ENCODE measurements at places on chromosomes 3 and 15. TPM values are rescaled to one million over a fixed set of nuclear protein-coding genes. Genes with fewer than 3 reads are reported as not detected.

DNA sequence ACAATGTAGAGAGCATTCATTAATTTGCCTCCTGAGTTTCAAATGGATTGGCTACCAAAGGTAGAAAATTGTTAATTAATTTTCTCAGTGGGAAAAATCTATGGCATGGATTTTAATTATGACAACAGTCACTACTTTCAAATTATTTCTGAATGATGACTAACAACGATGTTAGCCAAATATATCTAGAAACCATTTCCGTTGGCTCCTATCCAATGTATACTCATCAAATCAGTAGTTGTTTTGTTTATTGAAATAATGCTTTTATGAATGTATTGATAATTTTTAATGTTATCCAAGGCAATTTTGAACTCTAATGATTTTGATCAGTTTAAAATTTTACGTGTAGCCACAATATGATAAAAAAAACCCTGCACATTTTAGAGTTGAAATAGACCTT, 333.4 kb downstream of the NAALADL2 start:
- DNase-seq, result peak; percentile 83
- no peaks in the 10 kb centered on the region for H3K36me3 ChIP-seq
- H3K4me3 ChIP-seq, result no peak overlapping the region
- H3K27ac ChIP-seq, result peak overlapping the region; percentile 89

DNA sequence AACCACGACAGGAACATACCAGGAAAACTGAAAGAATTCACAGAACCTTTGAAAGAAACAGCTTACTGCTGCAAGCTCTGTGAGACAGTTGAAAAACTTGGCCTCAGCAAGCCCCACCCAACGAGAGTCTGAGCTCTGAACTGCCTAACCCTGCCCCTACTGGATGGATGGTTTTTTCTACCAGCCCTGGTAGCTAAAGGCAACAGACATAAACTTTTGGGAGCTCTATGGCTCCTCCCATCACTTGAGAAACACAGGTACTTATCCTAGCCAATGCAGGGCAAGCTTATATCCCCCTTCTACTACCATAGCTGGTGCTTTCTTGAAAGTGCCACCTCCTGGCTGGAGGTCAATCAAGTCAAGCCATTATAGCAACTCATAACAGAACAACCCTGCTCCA, 471.8 kb downstream of the GRM7 start:
- H3K4me3 ChIP-seq, result no peak overlapping the region
- no peak overlapping the region for H3K27ac ChIP-seq
- no peaks in the 10 kb centered on the region for H3K4me1 ChIP-seq
- H3K27me3 ChIP-seq, result no peaks in the 10 kb centered on the region
- no peaks in the 10 kb centered on the region for H3K36me3 ChIP-seq

DNA sequence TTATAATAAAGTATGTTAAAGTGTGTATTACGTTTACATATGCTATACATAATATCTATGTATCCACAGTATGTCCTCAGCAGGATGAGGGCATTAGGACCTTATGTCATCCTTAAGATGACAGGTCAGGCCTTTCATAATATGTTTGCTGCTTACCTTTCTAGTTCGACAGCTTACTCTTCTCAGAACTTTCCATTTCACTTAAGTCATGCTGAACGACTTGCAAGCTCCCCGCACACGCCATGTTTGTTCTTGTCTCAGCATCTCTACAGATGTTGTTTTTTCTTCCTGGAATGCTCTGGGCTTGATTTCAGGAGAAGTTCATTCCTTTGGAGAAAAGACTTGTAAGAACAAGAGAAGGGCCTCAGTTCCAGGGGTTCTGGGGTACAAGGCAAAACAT, 36.0 kb upstream of the PPARG start:
- H3K27me3 ChIP-seq, result no peaks in the 10 kb centered on the region
- H3K4me1 ChIP-seq, result no peaks in the 10 kb centered on the region
- no peak overlapping the region for H3K27ac ChIP-seq
- H3K36me3 ChIP-seq, result no peaks in the 10 kb centered on the region
- no peak overlapping the region for H3K4me3 ChIP-seq
- DNase-seq, result no peak

- peak; percentile 29 for DNase-seq
- no peaks in the 10 kb centered on the region for H3K27me3 ChIP-seq
- no peaks in the 10 kb centered on the region for H3K36me3 ChIP-seq
Observed at GRCh38 chr3:8848696-8849131, 79.3 kb upstream of the OXTR start.

DNA sequence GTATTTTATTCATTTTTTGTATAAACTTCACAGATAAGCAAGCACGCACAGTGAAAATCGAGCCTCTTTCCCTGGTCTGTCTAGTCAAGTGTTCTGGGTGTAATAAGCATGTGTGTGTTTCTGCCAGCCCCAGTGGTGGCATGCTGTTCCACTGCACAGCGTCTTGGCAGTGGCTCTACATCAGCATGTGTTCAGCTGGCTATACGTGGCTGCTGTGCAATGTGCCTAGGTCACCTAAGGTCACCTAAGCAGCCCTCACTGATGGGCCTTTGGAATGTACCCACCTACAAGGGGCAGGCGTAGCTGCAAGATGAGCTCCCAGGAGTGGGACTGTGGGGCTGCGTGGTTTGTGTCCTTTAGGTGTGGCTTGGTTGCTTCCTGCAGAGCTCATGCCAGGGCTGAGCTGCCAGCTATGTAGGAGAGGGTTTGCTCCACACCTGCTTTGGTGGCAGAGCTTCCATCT, 4.9 kb downstream of the LIMD1 start:
- DNase-seq, result no peak
- H3K27ac ChIP-seq, result no peak overlapping the region
- H3K36me3 ChIP-seq, result peaks cover 8% of the 10 kb centered on the region
- peaks cover 41% of the 10 kb centered on the region for H3K4me1 ChIP-seq
- H3K4me3 ChIP-seq, result no peak overlapping the region

- H3K4me1 ChIP-seq, result no peaks in the 10 kb centered on the region
- H3K4me3 ChIP-seq, result no peak overlapping the region
- peaks cover 95% of the 10 kb centered on the region for H3K27me3 ChIP-seq
- no peak overlapping the region for H3K27ac ChIP-seq
- H3K36me3 ChIP-seq, result no peaks in the 10 kb centered on the region
Observed at GRCh38 chr3:38614091-38614490, 35.4 kb downstream of the SCN5A start.

DNA sequence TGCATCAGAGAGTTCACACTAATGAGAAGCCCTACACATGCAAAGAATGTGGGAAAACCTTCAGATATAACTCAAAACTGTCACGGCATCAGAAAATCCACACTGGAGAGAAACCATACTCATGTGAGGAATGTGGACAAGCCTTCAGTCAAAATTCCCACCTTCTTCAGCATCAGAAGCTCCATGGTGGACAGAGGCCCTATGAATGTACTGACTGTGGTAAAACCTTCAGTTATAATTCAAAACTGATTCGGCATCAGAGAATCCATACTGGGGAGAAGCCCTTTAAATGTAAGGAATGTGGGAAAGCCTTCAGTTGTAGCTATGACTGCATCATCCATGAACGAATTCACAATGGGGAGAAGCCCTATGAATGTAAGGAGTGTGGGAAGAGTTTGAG, 10.2 kb downstream of the ZNF619 start:
- DNase-seq, result no peak
- no peak overlapping the region for H3K27ac ChIP-seq
- peaks cover 29% of the 10 kb centered on the region for H3K36me3 ChIP-seq
- no peaks in the 10 kb centered on the region for H3K27me3 ChIP-seq
- H3K4me3 ChIP-seq, result no peak overlapping the region

DNA sequence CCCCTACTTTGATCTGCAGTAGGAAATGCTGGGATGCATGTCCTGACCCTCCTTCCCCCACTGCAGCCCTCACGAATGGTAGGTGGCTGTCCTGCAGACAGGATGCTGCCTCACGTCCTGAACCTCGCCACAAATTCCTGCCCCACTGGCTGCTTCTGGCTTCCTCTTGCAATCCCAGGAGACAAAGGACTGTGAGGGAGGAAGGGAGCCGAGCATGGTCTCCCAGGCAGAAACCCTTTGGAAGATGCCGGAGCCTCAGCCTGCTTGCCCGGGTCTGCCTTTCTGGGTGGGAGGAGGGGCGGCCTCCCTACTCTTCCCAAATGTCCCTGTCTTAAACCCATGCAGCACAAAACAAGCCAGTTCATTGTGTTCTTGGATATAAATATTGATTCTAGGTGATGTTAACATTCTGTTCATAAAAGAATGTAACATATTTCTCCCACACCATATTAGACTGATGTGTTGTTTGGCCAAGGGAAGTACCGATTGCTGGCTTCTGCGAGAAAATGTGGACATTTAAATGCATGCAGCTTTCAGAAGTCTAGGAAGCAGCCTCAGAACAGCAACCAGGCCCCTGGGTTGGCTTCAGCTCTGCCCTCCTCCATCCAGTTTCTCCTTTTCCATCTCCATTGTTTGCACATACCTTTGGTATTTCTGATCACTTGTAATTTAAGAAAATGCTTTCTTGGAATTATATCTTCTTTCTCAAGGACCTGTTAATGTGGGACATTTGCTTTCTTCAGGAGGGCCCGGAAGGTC, 75.3 kb downstream of the HMG20A start:
- no peak overlapping the region for H3K4me3 ChIP-seq
- DNase-seq, result no peak
- no peaks in the 10 kb centered on the region for H3K4me1 ChIP-seq

- peak; percentile 65 for DNase-seq
- H3K4me1 ChIP-seq, result peaks cover 50% of the 10 kb centered on the region
- peak overlapping the region; percentile 92 for H3K27ac ChIP-seq
- peak overlapping the region; percentile 52 for H3K4me3 ChIP-seq
Observed at GRCh38 chr3:31968369-31968926, 12.6 kb downstream of the OSBPL10 start.

- H3K4me3 ChIP-seq, result no peak overlapping the region
- DNase-seq, result no peak
- peaks cover 9% of the 10 kb centered on the region for H3K27me3 ChIP-seq
- no peak overlapping the region for H3K27ac ChIP-seq
- H3K36me3 ChIP-seq, result no peaks in the 10 kb centered on the region
Observed at GRCh38 chr15:34512628-34513027, 70.8 kb downstream of the GOLGA8B start.

- no peaks in the 10 kb centered on the region for H3K4me1 ChIP-seq
Observed at GRCh38 chr3:164465172-164465571, 613.1 kb downstream of the SI start.

- no peak for DNase-seq
- no peak overlapping the region for H3K27ac ChIP-seq
- H3K4me1 ChIP-seq, result no peaks in the 10 kb centered on the region
- H3K27me3 ChIP-seq, result peaks cover 42% of the 10 kb centered on the region
- no peak overlapping the region for H3K4me3 ChIP-seq
Observed at GRCh38 chr3:114451051-114451451, 157.2 kb downstream of the TIGIT start.

GRCh38 chr3:25844891-25845290, 55.0 kb downstream of the OXSM start:
- H3K4me3 ChIP-seq, result no peak overlapping the region
- no peaks in the 10 kb centered on the region for H3K4me1 ChIP-seq
- no peak for DNase-seq

DNA sequence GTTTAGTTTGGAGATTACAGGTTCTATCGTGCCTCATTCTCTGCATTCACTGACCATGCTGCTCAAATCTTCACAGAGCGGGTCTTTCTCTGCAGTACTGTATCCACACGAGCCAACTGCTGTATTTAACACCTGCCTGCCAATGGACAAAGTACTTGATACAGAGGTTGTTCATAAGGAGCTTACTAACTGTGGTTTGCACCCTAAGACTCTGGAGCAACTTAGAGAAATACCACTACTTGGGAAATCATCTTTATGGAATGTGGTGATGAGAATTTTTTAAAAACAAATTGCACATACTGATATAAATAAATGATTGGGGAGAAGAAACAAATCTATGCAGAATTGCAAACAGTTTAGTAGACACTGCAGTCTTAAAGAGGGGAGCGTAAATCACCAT, 90.0 kb downstream of the PPP2R3A start:
- no peak overlapping the region for H3K4me3 ChIP-seq
- no peak for DNase-seq
- no peaks in the 10 kb centered on the region for H3K36me3 ChIP-seq
- H3K27me3 ChIP-seq, result no peaks in the 10 kb centered on the region
- no peak overlapping the region for H3K27ac ChIP-seq
- no peaks in the 10 kb centered on the region for H3K4me1 ChIP-seq

DNA sequence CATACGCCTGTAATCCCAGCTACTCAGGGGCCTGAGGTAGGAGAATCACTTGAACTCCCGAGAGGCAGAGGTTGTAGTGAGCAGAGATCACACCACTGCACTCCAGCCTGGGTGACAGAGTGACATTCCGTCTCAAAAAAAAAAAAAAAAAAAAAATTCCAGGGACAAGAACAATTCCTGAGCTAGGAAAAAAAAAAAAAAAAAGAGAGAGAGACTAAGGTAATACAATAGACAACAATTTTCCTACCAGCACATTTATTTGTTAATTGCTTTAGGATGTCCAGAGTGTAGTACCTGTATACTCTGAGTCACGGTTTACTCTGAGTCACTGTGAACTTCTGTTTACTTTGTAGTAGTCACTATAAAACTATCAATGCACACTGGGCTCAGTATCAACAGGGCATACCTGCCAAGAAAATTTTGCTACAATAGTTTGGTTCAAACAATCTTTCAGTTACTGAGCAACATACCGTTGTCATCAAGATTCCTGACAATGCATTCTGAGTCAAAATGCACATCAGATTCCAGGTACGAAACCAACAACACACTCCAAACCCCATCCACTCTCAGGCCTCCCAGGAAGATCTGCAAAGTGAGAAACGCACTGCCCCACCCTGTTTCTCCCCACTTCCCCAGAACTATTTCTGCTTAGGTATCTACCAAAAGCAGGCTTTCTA, 28.3 kb downstream of the IGF2BP2 start:
- peak; percentile 100 for DNase-seq
- no peaks in the 10 kb centered on the region for H3K36me3 ChIP-seq
- peak overlapping the region; percentile 95 for H3K27ac ChIP-seq
- H3K4me1 ChIP-seq, result peaks cover 49% of the 10 kb centered on the region

DNA sequence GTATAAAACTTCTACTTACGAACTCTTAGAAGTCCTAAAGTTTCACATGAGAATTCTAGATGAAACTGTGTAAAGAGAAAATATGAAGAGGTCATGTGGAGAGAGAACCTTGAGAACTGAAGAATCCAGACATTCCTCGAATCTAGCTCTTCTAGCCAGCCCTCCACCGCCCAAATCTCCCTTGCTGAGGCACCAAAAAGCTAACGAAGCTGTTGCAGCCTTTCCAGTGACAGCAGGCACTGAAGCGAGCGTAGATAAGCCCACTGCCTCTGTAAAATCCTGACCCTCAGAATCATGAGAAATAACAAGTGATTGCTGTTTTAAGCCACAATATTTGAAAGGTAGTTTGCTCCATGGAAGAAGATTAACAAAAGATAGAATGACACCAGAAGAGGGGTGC, 134.0 kb downstream of the GOLGA6L6 start:
- H3K4me1 ChIP-seq, result no peaks in the 10 kb centered on the region
- H3K4me3 ChIP-seq, result no peak overlapping the region
- H3K27ac ChIP-seq, result no peak overlapping the region

GRCh38 chr3:54366007-54366750, 243.8 kb downstream of the CACNA2D3 start:
- H3K4me1 ChIP-seq, result no peaks in the 10 kb centered on the region
- H3K27me3 ChIP-seq, result peaks cover 36% of the 10 kb centered on the region
- H3K27ac ChIP-seq, result no peak overlapping the region

Gene HACL1
- total RNA-seq, result 20.3 TPM

Gene TLR9
- not detected for total RNA-seq

Gene GABRB3
- total RNA-seq, result 6.1 TPM

Gene KBTBD12
- not detected for total RNA-seq

Gene TUSC7
- total RNA-seq, result not detected

Gene ISLR
- total RNA-seq, result not detected

Gene RBP2
- total RNA-seq, result not detected
